ENCODE measurements at places on chromosomes 1 and 21.

DNA sequence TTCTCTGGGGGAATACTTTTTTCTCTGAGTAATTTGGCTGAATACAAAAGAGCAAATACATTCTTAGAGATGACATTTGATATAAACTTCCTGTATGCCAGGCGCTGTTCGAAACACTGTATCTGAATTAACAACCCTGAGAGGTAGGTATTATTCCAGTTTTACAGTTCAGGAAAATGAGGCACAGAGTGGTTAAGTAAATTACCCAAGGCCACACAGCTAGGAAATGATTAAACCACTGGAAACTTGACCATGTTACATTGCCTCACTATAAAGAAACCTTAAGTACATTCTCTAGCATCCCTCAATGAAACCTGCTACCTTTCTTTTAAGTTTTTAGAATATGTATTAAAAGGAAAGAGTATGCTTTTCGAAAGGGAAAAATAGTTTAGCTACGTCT, 54.6 kb downstream of the SMYD2 start:
- no peak for DNase-seq

GRCh38 chr1:113692824-113693431, 66.4 kb downstream of the PHTF1 start:
- no peak for DNase-seq

- no peak for DNase-seq
Observed at GRCh38 chr21:26115305-26115704, 55.3 kb downstream of the APP start.

DNA sequence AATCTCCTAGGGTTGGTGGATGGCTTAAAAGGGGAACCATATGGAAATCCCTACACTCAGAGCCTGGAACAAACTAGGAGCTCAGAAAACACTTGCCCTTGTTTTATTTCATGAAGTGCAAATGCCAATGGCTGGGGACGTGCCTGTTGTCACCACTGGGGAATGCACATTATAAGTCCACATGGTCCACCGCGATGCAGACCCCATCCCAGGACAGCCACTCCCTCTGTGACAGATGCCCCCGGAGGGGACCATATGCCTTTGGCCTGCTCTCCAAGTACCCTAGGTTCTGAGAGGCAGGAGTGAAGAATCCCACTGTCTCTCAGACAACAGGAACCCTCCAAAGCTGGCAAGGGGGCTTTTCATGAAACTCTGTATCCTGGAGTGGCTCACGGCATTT, 42.3 kb downstream of the LRP8 start:
- DNase-seq = no peak

DNA sequence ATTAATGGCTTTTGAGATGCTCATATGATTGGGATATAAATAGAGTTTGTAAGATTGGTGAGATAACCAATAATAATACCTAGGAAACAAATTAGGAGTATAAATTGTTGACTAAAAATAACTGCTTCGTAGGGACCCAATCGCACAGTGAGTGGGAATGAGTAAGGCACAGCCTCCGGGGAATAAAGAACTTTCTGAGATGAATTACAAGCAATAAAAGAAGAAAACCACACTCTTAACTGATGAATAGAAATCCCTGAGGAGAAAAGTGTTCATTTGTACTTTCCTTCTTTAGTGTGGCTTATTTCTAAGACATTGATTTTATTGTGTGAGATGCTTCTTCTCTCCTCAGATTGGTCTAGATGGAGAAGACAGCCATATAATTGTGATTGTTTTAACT, 443.4 kb upstream of the PRMT6 start:
- no peak for DNase-seq
